Fibroblast of mammary gland (primary cell): ENCODE measurements at places on chromosomes 2 and 18.

GRCh38 chr2:152490686-152491455 lies 155.9 kb downstream of the FMNL2 start:
- DNase-seq: peak; percentile 27

DNA sequence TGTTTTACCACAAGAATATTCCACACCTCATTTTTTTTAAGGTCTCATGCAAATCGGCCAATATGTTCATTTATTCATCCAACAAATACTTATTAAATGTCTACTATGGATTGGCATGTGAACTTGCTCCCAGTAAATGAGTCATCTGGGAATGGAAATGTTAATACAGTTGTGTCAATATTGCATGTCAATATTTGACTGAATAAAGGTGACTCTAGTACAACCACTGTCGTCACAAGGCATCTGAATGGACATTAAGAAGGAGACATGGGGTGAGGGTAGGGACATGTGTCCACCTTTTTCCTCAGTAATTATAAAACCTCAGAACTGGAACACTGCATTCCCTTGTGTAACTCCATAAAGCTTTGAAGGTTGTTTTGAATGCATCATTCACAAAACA lies 365.4 kb downstream of the ADCYAP1 start:
- DNase-seq: no peak

DNA sequence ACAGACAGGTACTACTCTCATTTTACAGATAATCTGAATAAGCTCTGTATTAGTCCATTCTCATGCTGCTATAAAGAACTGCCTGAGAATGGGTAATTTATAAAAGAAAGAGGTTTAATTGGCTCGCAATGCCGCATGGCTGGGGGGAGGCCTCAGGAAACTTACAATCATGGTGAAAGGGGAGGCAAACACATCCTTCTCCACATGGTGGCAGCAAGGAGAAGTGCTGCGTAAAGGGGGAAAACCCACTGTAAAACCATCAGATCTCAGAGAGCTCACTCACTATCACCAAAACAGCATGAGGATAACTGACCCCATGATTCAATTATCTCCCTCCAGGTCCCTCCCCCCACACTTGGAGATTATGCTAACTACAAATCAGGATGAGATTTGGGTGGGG lies 254.4 kb downstream of the KCNE4 start:
- DNase-seq: peak; percentile 51

DNA sequence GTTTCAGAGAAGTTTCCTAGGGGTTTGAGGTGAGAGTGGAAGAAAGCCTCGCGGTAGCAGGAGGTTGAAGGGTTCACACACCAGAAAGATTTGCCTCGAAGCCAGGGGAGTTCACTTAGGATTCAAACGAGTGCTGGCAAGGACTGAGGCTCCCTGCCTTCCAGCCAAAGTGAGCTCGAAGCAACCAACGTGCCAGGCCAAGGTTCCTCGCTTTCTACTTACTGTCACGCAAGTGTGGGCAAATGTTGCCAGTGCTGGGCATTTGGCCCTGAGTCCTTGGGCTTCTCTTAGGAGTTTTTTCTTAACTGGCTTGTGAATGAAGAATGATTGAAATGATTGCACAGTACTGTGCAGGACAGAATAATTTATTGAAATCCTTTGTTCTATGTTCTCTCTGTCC lies 53.6 kb downstream of the TMEM178A start:
- no peak for DNase-seq

GRCh38 chr2:162084536-162084935 lies 10.5 kb upstream of the DPP4 start:
- no peak for DNase-seq

- no peak for DNase-seq
Measured at GRCh38 chr2:60735496-60736250, 20.4 kb upstream of the PAPOLG start.

- no peak for DNase-seq
Measured at GRCh38 chr2:12341920-12342319, 374.8 kb upstream of the TRIB2 start.

- DNase-seq: peak; percentile 82
Measured at GRCh38 chr2:46719487-46719886, 196.1 kb downstream of the MCFD2 start.

DNA sequence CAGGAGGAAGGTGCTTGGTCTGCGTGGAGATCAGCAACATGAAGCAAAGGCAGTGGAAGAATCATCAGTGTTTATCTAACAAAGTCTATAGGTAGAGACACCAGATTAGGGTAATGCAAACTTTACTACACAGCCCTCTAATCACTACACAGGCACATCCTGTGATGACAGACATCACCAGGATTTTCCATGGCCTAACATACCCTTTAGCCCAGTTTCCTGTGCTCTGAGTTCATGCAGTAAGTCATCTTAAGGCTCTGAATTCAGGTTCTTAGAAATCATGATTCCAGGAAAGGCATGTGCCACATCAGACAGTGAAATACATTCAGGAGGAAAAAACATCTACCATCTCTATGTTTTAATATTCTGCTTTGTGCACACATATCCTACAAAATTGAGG lies 708.5 kb upstream of the SLC8A1 start:
- peak; percentile 35 for DNase-seq

- no peak for DNase-seq
Measured at GRCh38 chr2:136351684-136352083, 233.7 kb upstream of the CXCR4 start.

DNA sequence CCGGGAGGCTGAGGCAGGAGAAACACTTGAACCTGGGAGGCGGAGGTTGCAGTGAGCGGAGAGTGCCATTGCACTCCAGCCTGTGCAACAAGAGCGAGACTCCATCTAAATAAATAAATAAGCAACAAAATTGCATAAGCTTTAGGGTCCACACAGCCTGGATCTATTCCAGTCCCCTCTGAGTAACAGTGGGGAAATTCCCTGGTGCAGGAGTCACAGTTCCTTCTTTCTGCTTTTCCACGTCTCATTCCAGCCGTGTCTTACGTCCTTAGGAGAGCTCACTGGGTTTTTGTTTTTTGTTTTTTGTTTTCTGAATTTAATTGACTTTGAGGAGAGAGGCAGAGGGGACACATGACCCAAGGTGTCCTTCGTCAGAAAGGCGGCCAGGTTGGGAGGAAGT lies 44.6 kb downstream of the B3GNT2 start:
- DNase-seq: no peak

- no peak for DNase-seq
Measured at GRCh38 chr18:8106603-8107002, 502.6 kb upstream of the RAB12 start.

DNA sequence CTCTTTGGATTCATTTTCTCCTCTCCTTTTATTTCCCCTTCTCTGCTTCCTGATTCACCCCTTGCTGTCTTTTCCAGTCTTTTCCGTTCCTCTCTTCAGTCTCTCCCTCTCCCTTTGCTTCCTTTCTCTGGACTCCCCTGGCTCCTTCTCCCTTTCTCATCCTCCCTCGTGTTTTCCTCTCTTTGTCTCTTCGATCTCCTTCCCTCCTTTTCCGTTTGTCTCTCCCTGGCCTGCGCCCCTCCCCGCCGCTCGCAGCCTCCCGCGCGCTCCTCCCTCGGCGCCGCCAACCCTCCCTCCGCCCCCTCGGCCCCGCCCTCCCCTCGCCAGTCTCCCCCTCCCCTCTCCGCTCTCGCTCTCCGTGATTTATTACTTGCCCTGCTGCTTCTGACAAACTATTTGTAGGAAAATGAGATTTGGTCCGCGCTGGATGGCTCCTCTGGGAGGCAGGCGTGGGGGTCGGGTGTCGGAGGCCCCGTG lies 46.0 kb upstream of the PAX8 start:
- DNase-seq: peak; percentile 75

GRCh38 chr2:166343467-166343866 lies 32.3 kb downstream of the SCN9A start:
- no peak for DNase-seq

- DNase-seq: no peak
Measured at GRCh38 chr2:27544143-27544821, 38.6 kb upstream of the ZNF512 start.

GRCh38 chr2:212940816-212941215 lies 210.6 kb downstream of the IKZF2 start:
- DNase-seq: peak; percentile 50

- DNase-seq: peak; percentile 5
Measured at GRCh38 chr2:71216501-71216900, 10.4 kb downstream of the PAIP2B start.

GRCh38 chr18:9594823-9595596 lies 19.3 kb downstream of the PPP4R1 start:
- DNase-seq: peak; percentile 56

DNA sequence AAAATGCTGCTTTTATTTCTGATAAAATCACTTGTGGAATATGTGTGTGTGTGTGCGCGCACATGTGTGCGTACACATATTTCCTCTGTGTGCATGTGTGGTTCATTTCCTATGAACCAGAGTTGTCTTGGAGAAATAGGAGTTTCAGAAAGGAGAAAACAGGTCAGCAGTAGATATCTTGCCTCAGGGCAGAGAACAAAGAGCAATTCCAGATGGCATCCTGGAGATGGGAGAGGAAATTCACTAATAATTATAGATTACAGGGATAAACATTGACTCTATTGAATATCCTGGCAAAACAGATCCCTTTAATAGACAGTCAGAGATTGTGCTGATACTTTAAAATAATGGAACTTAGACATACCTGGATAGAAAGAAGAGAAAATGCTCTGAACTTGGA lies 298.0 kb downstream of the TRIB2 start:
- no peak for DNase-seq

DNA sequence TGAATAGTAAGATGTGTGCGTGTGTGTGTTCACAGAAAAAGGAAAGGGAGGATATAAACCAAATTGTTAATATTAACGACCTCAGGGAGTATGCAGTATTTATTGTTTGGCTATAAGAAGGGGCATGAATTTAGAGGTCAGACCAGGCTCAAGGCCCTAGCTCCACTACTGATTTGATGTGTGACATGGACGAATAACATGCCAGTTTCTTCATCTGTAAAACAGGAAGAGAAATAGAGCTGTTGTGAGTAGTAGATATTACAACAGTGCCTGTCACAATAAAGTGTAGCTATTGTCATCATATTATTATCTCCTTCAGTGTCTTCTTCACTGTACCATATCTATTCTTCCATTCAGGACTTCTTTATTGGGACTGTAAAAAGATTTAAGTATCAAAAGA lies 4.1 kb upstream of the MAT2A start:
- no peak for DNase-seq

DNA sequence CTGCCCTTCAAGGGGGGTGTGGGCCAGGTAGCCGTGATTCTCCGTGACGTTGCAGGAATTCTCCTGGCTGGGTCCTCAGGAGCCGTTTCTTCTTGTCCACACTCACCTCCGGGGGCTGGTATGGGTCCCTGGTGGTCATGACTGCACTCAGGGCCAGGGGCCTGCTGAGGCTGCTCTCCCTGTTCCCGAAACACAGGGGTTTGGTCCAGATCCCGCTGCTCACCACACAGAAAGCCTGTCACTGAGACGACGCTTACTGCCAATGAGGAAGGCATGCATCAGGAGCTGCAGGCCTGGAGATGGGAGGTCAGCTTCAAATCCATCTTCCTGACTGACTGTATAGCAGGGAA lies 160.7 kb downstream of the RTP5 start:
- DNase-seq: no peak
